ENCODE measurements at places on chromosomes 6 and 20. TPM values are rescaled to one million over a fixed set of nuclear protein-coding genes. Genes with fewer than 3 reads are reported as not detected.

GRCh38 chr20:17625246-17626051 is 55.6 kb downstream of the DSTN start:
- DNase-seq, result no peak
- H3K27ac ChIP-seq, result no peak overlapping the region
- H3K4me3 ChIP-seq, result no peak overlapping the region
- H3K4me1 ChIP-seq, result no peaks in the 10 kb centered on the region

The ANKRD66 gene
- total RNA-seq, result not detected

GRCh38 chr6:20915626-20916025 is 381.4 kb downstream of the CDKAL1 start:
- no peak for DNase-seq
- H3K27me3 ChIP-seq, result no peaks in the 10 kb centered on the region
- no peak overlapping the region for H3K27ac ChIP-seq
- no peak overlapping the region for H3K4me3 ChIP-seq

DNA sequence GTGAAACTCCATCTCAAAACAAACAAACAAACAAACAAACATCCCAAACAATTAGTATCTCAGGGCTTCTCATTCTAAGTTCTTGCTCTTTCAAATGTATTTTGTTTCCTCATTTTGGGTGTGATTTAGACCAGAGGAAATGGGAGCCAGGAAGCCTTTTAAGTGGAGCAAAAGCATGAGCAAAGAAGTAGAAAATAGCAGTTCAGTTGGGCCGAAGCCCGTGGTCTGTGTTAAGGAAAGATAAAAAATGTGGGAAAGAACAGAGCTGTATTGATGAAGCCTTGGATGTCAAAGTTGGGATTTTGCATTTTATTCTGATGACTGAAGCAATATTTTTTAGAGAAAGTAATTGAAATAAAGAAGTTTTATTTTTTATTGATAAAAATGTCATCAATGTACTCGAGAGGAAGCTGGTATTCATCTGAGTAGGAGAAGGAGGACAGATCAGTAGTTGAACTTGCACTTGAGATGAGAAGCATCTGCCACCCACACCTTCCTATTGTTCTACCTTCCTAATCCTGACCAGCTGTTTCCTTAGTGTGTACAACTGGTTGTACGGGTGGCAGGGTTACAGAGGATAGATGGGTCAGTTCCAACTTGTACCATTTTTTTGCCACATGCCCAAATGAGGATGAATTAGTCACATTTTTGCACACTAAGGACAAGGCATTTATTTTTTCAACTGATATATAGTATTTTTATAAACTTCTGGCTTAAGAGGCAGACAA is 56.1 kb downstream of the KIAA0408 start:
- no peak overlapping the region for H3K4me3 ChIP-seq
- no peaks in the 10 kb centered on the region for H3K4me1 ChIP-seq
- DNase-seq, result no peak
- H3K27ac ChIP-seq, result no peak overlapping the region
- H3K27me3 ChIP-seq, result no peaks in the 10 kb centered on the region
- no peaks in the 10 kb centered on the region for H3K36me3 ChIP-seq

GRCh38 chr6:44332585-44332984 is 9.9 kb upstream of the SPATS1 start:
- H3K36me3 ChIP-seq, result no peaks in the 10 kb centered on the region
- H3K27ac ChIP-seq, result no peak overlapping the region
- no peak overlapping the region for H3K4me3 ChIP-seq
- H3K4me1 ChIP-seq, result peaks cover 27% of the 10 kb centered on the region
- H3K27me3 ChIP-seq, result no peaks in the 10 kb centered on the region

Data from GM23338 (cell line).